ENCODE measurements at places on chromosomes 1 and 21. TPM values are rescaled to one million over a fixed set of nuclear protein-coding genes. Genes with fewer than 3 reads are reported as not detected.

DNA sequence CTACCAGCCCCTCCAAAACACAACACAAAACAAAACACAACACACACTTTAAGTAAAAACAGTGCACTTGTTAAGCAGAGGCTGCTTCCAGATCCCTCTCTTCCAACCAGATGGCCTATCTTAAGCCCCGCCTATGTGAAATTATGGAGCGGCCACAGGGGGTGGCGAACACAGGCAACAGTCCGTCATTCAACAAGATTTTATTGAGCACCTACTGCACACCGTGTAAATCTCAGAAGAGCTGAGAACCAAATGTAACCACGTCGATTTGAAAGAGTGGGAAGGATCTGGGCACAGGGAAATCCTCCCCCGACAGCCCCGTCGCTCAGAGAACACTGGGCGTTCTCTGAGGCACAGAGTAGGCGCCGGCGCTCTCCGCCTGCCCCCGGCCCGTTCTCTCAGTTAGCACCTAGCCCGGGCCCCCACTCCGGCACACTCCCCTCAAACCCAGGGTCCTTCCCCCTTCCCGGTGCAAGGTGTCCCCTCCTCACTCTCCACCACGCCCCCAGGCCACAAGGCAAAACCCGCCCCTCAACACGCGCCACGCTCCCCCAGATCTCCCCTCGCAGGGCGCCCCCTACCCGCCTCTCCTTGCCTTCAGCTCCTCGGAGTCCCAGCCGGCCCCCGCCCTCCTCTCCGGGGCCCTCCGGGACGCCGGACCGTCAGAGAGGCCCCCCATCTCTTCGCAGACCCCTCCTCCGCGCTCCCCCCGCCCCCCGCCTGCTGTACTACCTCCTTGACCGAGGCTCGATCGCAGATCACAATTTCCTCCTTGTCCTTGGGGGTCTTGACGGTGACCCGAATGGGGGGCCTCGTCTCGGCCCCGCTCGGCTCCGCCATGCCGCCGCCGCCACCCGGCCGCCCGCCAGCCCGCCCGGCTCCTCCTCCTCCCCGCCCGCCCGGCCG, 483 bp downstream of the UBQLN4 start:
- DNase-seq, result peak; percentile 85

DNA sequence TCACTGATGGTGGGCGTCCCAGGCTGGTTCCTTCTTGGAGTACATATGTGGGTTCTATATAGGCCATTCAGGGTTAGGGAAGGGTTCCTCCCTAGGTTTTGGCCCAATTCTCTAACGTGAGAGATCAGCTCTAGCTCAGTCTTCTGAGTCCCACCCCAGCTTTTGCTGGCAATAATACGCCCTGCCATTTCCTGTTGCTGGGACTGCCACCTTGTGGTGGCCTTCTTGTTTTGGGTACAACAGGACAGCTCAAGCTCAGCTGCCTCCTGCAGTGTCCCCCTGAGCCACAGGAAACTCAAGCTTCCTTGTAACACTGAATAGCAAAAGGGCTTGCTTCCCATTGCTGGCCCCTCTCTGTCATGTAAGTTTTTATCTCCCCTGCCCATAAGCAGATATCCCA, 77.8 kb downstream of the BACH1 start:
- DNase-seq, result peak; percentile 46

DNA sequence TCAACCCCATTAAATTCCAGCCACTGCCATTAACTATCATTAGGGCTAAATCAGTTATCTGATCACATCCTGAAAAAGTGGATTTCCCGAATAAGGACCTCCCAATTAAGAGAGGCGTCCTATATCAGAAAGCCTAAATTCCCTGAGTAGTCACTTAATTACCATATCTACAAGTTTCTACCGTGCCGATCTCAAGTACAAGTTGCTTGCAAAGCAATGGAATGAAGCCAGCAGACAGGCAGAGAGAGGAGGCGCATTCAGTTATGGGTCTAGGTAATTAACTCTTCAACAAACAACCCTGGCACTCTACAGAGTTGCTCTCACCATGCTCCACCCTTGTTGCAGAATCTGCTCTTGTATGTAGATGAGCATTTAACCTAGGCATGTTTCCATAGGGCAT, 494.6 kb upstream of the RUNX1 start:
- DNase-seq, result no peak

- no peak for DNase-seq
Measured at GRCh38 chr1:71640116-71640515, 559.3 kb upstream of the ZRANB2 start.

DNA sequence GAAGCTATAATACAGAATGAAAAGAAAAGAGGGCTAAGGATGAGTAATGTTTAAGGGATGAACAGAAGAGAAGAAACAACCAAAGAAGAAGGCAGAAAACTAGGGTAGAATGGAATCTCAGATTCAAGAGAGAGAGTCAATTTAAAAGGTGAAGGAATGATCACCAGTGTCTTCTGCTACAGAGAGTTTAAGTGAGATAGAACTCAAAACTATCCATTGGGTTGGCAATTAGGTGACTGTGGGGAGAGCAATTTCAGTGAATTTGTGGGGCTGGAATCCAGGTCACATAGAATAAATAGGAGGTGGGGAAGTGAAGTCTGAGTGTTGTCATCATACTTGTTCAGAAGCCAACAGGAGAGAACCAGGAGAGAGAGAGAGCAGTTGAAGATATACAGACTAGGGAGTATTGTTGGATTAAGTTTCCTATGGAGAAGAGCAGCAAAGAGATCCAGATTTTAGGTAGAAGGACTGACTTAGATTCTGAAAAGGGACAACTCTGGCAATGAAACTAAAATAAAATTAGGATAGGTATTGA, 19.9 kb downstream of the MACF1 start:
- no peak for DNase-seq

GRCh38 chr1:224173523-224173922, 9.5 kb upstream of the DEGS1 start:
- no peak for DNase-seq

- no peak for DNase-seq
Measured at GRCh38 chr1:161229896-161230295, 4.0 kb downstream of the TOMM40L start.

The CDK18 gene
- polyA plus RNA-seq, result not detected

The PRELP gene
- polyA plus RNA-seq, result 1.6 TPM

The MMP23B gene
- not detected for polyA plus RNA-seq

DNA sequence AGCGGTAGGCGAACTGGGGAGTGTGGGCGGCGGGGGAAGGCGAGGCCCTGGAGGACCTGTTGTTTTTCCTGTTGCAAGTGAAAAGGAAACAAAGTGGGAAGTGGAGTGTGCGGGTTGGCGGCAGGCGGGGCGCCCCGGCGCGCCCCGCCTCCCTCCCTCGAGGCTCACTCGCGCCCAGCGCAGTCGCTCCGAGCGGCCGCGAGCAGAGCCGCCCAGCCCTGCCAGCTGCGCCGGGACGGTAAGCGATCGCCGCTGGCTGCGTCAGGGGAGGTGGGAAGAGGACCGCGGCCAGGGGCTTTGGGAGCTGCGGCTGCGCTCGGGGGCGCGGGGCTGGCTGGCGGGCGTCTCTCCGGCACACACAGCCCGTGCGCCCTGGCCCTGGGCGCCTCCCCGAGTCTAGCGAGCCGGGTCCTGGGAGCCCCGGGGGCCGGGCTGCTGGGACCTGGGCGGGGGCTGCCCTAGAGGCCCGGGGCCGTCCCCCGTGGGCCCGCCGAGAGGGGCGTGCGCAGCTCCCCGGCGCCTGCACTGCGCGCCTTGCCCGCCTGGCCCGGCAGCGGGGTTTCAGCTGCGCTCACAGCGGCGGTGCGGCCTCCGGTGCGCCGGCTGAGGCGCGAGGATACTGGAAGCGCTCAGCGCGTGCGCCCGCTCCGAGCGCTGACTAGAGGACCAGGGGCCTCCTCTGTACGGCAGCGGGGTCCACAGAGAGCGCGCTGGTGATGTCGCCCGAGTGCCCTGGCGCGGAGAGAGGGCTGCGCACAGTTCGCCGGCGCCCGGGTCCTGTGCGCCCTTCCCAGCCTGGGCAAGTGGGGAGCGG, at the start of gene PIK3CD:
PIK3CD (plus strand) TSS at position 167 of the 814 bp plus-strand sequence. CDS start 58,725 bp downstream, outside the sequence.
- peak; percentile 70 for DNase-seq

DNA sequence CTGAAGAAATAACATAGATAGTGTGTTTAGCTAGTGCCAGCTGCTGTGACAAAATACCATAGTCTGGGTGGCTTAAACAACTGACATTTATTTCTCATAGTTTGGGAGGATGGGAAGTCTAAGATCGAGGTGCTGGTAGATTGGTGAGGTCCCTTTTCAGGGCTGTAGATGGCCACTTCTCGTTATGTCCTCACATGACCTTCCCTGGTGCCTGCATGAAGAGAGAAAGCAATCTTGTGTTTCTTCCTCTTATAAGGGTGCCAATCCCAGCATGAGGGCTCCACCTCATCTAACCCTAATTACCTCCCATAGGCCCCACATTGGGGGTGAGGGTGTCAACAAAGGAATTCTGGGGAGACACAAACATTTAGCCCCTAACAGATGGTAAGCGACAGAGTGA, 9.3 kb downstream of the MTARC2 start:
- no peak for DNase-seq

The OR2T2 gene
- not detected for polyA plus RNA-seq

DNA sequence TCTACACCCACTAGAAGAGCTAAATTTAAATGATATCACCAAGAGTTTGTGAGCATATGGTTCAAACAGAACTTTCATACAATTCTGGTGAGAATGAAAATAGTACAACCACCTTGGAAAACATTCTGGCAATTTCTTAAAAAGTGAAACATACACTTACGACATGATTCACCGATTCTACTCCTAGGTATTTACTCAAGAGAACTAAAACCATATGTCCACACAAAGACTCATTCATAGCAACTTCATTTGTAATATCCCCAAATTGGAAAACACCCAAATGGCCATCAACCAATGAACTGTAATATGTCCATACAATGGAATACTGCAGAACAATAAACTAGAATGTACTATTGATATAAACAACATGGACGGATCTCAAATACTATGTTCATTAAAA, 51.2 kb upstream of the ADAM30 start:
- peak; percentile 95 for DNase-seq

DNA sequence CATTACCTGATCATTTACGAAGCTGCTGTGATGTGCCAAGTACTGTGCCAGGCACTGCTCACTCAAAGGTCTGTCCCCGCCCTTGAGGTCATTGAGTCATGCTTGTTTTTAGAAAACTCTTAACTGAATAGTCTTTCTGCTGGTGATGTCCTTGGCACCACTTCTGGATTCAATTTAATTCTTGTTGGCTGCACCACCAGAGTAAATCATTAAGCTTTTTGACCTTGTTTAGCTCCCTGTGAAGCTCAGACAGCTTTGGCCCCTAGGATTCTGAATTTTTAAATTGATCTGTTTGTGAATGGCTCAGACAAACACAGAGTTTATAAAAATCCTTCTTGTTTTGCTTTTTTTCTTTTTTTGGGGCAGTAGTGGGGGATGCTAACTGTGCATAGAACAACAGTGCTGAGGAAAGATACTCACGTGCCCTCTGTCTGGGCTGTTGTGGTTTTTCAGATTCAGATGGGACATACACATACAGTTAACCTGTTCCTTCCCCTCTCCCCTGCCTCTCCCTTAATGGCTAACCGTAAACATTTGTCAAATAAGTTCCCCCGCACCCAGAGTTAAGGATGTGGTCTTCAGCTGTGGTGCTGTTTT, 67.6 kb downstream of the MTR start:
- peak; percentile 53 for DNase-seq
